EH (cell line): ENCODE measurements at places on chromosomes 7 and 10.
A peak's percentile ranks its signal among the peaks of the same experiment; 100 is the strongest.

GRCh38 chr10:76278811-76279460 is 847.5 kb downstream of the LRMDA start:
- DNase-seq = no peak

- no peak for DNase-seq
Measured at GRCh38 chr10:52616395-52616764, 156.2 kb downstream of the MBL2 start.

GRCh38 chr10:9547936-9548904 is 1469.5 kb upstream of the CELF2 start:
- DNase-seq = no peak

- no peak for DNase-seq
Measured at GRCh38 chr10:5618829-5619228, 47.6 kb downstream of the ASB13 start.

GRCh38 chr10:75887992-75888680 is 456.7 kb downstream of the LRMDA start:
- no peak for DNase-seq

- DNase-seq = no peak
Measured at GRCh38 chr7:126163647-126164046, 1089.1 kb downstream of the GRM8 start.

GRCh38 chr10:115049960-115050359 is 43.2 kb upstream of the ATRNL1 start:
- peak; percentile 53 for DNase-seq

- no peak for DNase-seq
Measured at GRCh38 chr7:148468700-148469098, 121.9 kb upstream of the C7orf33 start.
